Activated CD4-positive, alpha-beta T cell treated with anti-CD3 and anti-CD28 coated beads for 4 hours (primary cell): ENCODE measurements at places on chromosomes 2 and 18.

DNA sequence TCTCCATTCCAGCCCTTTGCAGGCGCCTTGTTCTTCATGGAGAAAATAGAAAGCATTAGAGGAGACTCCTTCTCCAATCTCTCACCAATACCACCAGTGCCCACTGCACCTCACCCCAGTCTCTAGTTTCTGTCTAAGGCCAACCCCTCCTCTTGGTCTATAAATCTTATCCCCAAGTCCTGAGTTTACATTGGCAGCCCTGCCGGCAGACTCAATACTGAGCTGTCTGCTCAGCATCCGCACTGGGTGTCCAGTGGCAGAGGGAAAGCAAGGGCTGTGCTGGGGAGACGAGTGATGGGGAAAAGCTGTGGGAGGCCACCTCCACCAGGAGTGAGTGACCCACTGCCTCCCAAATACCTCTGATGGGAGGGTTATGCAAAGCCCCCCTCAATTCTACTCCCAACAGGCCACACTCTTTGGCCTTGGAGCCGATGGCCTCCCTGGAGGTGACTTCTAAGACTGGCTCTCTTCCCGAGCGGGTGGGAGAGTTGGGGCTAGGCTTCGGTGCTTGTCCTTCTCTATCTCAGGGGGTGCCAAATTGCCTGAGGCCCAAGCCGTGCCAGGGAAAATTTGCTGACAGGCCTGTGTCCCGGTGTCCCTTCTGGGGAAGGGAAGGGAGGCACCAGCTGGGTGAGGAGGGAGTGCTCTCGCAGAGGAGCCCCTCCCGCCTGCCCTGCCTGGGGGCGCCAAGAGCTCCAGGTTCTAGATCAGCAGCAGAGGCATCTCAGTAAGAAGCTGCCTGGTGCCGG lies 165.2 kb upstream of the MSH6 start:
- DNase-seq, result no peak

GRCh38 chr18:58087928-58088690 lies 44.1 kb downstream of the NEDD4L start:
- no peak for DNase-seq

- DNase-seq, result peak; percentile 59
Measured at GRCh38 chr18:5295231-5295920, at the start of gene ZBTB14. ZBTB14 (minus strand) TSS chr18:5295726; CDS start chr18:5293246, 2,480 bp downstream.

DNA sequence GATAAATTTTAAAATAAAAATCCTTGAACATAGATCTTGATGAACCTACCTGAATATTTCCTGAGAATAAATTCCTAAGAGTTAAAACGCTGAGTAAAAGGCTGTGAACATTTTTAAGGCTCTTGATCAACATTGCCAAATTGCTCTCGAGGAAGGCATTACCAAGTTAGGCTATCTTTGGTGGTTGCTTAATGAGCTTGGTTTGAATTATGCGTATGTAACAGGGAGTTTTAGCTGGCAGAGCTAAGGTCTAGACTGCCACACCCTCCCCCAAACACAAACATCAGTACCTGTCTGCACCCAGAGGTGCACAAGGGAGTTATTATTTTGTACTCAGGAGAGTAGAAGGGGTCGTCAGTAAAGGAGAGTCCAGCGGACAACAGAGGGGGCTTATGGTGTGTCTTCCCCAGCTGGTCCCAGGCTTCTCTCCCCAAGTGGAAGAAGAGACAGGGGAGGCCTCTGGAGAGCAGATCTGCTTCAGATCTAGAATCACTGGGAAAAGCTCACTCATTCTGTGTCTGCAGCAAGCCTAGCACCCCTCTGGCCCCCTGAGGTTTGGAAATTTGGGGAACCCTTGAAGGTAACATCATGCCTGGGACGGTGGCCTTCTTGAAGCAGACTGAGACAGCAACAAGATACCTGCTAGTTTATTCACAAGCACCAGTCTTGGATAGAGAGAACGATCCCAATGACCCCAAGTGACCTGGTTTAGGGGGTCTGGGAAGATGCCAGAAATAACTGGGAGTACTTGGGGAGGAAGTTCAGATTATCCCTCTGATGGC lies 197.2 kb upstream of the ID2 start:
- no peak for DNase-seq

DNA sequence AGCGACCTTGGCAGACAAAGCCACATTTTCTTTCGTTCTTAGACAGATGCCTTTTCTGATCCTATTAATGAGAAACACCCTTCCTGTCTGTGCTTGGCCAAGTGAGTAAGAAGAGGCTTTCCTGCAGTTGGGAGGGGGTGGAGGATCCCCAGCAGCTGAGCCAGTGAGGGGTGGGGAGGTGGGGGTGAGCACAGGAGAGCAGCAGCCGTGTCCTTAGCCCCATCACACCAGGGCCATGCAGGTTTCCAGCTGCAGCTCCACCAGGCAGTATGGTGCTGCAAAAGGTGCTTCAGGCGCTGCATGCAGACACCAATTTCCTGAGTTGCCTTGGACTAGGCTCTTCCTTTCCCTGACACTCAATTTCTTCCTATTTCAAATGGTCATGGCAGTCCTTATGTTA lies 123.3 kb upstream of the SIX2 start:
- DNase-seq, result no peak

DNA sequence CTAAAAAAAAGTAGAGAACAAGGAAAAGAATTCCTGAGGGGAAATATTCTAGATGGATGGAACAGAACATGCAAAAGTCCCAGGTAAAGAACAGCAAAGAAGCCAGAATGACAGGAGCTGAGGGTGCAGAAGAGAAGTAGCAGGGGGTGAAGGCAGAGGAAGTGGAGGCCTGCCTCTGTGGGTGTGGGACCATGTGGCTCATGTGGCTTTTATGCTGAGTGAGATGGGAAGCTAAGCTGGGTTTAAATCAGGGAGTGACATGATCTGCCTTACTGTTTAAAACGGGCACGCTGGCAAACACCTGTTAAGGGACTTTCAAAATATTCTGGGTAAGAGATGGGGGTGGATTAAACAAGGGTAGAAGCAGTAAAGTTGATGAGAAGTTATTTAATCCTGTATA lies 40.0 kb downstream of the GKN2 start:
- DNase-seq, result peak; percentile 38

DNA sequence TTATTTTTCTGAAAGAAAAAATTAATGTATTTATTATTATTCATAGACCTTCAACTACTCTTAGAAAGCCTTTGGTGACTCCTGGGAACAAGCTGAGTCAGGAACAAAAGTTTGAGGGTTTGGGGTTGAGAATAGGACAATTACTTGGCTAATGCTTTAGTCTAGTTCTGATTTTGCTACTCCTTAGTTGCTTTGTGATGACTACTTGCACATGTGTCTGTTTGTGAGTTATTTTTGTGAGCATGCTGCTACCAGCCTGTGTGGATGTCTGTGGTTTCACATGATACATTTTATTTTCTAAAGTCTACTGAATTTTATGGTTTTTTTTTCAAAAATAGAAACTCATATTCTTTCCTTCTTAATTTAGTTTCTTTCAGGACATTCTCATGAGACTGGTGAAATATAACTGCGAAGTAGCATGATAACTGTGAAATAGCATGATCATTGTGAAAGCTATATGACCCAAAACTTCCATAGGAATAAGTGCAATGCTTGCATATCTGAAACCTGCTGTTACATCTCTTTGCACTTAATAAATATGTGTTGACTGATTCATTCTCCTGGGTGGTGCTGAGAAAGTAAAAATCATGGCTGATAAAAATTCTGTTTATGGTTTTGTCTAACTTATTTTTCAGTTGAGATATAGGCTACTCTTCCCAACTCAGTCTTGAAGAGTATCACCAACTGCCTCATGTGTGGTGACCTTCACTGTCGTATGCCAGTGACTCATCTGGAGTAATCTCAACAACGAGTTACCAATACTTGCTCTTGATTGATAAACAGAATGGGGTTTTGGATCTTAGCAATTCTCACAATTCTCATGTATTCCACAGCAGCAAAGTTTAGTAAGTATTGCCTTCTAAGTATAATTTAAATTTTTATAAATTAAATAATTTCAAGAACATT lies 17.9 kb upstream of the IL18R1 start:
- no peak for DNase-seq

DNA sequence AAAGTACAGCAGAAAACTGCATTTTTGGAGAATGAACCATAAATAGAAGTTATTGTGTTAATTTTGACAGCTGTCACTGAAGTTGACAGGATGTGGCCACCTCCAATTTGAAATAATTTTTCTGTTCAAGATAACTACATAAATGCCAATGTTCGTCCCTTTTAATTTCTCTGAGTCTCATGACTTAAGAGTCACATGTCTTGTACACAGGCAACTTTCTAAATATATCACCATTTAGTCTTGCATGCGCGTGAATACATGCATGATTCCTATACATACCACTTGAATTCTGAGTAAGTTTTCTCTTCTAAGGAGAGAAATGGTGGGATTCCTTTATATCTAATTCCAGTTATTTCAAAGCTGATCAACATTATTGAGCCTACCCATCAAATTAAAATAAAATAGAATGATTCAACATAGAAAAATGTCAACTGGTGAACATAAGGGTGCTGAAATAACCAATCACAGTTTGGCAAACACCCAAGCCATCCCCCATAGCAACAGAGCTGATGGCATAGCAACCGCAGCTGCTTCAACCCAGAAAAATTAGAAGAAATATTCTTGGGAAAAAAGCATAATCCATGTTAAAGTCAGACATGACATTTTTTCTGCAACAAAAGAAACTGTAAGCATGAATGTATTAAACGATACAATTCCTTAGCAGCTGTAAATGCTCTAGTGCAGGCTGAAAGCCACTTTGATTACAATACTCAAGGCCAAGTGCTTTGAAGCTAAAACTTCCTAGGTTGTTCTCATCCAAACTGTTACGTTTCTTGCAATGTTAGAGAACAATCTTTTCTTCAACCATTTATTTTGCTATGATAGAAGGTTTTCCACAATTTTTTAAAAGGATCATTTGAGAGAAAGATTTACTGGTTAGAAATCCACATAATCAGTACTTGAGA lies 282.7 kb downstream of the DLGAP1 start:
- DNase-seq, result no peak

- DNase-seq, result no peak
Measured at GRCh38 chr2:195734395-195734794, 77.4 kb downstream of the SLC39A10 start.

- DNase-seq, result no peak
Measured at GRCh38 chr18:48687346-48688042, 148.7 kb downstream of the CTIF start.

- no peak for DNase-seq
Measured at GRCh38 chr2:173599821-173600359, 245.2 kb downstream of the CDCA7 start.

- no peak for DNase-seq
Measured at GRCh38 chr2:112605926-112606325, 21.5 kb downstream of the CHCHD5 start.

GRCh38 chr2:130765464-130765863 lies 10.1 kb downstream of the AMER3 start:
- no peak for DNase-seq

- DNase-seq, result no peak
Measured at GRCh38 chr2:72062336-72062735, 85.3 kb downstream of the CYP26B1 start.

- no peak for DNase-seq
Measured at GRCh38 chr18:56097621-56098020, 509.6 kb upstream of the TCF4 start.

DNA sequence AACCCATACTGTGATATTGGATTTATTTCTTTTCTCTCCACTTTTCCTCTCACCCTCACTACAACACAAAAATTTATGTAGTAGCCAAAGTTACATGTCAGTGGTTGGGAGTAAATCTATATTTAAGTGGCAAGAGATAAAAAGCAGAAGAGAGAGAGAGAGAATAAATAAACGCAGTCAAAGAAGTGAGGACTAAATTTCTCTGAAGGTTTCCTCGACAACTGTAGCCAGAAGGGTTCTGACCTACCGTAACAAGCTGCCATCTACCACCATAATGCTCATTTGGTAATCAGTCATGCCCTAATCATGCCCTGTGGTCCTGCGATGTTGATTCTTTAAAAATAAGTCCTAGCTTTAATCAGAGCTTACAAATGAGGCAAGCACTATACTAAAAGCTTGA lies 9.1 kb downstream of the ARHGAP28 start:
- DNase-seq, result no peak

DNA sequence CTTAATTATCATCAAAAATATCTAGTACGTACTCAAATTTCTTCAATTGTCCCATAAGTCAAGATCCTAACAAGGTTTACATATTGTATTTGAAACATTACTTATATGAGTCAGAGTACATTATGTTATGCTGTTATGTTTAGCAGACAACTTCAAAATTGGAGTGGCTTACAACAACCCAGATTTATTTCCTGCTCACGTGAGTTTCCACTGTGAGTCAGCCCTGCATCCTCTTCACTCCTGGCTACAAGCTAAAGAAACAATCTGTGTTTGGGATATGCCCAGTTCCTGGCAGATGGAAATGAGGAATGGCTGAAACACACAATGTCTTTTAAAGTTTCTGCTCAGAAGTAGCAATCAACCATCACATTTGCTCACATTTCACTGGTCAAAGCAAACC lies 31.5 kb upstream of the TANC1 start:
- no peak for DNase-seq

GRCh38 chr2:181004647-181005325 lies 24.4 kb downstream of the UBE2E3 start:
- no peak for DNase-seq

DNA sequence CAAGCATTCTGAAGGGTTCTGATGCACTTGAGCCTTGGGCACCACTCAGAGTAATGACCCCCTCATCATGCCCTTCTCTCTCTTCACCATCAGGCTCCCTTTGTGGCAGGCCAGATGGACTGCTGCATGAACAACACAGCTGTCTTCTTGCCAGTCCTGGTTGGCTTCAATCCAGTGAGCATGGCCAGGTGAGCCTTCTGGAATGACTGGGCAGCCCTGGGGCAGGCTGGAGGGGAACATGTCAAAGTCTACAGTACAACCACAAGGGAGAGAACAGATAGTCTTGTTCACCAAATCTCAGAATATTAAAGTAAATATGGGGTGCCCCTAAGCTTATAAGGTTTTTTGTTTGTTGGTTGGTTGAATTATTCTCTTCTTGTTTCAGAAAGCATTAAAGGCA lies 4.4 kb downstream of the GCKR start:
- DNase-seq, result no peak

- no peak for DNase-seq
Measured at GRCh38 chr2:238689331-238689730, 158.6 kb upstream of the TWIST2 start.

DNA sequence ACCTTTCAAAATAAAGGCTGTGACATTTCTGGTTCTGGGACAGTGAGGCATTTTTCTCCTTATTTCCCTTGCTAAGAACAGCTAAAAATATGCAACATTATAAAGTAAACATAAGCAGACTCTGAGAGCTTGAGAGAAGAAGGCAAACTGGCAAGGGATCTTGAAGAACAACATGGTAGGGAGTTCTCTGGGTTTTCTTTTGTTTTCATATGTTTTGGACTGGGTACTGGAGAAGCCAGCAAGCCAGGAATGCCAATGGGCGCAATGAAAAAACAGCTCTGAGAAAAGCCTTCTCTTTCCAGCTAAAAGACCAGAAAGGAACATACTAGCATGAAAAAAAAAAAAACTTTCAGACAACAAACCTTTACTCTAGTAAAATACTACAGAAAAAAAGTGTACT lies 351.4 kb upstream of the HS6ST1 start:
- DNase-seq, result no peak
